ENCODE measurements at places on chromosomes 4 and X.
A peak's percentile ranks its signal among the peaks of the same experiment; 100 is the strongest.

GRCh38 chr4:8468746-8469535 is 28.4 kb downstream of the TRMT44 start:
- peak; percentile 17 for DNase-seq

DNA sequence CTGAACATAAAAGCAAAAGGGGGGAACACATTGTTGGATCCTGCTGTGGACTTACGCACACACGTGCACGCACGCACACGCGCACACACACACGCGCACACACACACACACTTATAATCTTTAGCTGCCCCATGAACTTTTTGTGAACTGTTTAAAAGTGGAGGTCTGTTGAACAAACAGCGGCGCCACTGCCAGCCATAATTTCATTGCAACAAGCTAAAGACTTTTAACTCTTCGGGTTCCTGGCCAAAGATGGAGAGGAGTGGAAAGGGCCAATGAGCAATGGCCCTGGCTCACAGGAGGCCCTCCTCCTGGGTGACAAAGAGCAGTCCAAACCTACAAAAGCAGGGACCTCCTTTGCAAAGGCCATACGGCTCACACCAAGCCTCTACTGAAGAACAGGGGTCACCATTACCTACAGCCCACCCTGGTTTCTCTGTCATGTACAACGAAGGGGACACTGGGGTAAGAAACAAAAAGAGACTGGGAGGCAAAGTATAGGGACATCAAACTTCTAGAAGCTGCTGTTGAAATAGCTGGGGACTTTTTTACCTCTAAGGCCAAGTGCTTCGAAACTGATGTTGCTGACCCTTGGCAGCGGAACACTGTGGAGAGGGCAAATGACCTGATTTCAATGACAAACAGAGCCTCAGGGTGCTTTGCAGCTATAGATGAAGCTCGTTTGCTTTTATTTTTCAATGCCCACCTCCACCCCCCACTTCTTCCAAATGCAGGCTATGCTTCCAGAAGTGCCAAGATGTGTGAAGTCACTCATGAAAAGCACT is 16.7 kb downstream of the BCOR start:
- DNase-seq = no peak

DNA sequence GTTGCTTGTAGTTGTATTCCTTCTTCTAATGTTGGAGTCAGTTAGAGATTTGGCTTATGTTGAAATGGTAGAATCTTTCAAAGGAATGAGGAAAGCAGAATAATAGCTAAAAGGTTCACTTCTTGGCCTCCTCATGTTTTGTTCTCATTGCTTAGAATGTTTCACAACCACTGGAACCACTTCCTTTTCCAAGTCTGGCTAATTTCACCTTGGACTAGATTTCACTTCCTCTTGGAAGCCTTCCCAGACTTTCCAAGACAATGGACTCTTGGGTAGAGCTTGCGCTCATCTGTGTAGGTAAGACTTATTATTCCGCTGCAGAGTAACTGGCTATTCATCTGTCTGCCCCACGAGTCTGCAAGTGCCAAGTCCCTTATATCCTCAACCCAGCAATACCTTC is 8.3 kb downstream of the SPATA18 start:
- no peak for DNase-seq

GRCh38 chrX:112867570-112867969 is 26.9 kb upstream of the AMOT start:
- no peak for DNase-seq

- DNase-seq = no peak
Observed at GRCh38 chrX:93591398-93591797, 82.0 kb downstream of the NAP1L3 start.

DNA sequence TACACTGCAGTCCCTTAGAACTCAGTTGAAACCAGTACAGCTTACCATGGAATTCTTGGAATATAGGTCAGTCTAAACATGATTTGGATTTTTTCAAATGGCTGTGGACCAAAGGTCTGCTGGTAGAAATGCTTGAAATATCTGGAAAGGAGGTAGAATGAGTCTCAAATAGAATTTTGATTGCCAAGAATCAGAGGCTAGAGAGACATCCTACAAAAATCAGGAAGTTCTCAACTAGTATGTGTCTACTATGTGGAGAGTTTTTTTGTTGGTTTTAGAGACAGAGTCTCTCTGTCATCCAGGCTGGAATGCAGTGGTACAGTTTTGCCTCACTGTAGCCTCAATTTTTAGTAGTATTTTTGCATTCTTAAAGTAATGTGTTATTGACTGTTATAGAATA is 53.6 kb downstream of the PAQR3 start:
- no peak for DNase-seq

DNA sequence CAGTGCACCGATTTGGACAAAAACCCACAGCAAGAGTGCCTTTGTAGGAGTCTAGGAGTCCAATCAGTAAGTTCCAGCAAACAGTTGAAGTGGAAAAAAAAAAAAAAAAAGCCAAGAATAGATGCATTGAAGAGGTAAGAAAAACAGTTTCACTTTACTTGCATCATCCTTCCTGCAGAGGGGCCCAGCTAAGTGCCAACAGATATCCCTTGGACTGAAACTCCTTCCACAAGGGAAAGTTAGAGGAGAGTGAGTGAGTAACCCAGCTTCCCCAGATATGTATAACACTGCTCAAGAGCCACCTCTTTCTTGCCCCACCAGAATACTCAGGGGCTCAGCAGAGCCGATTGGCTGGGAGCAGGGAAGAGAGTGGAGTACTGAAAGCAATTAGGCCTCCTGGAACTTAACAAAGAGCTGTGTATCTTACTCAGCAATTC is 617.7 kb upstream of the SMIM31 start:
- no peak for DNase-seq
